Globus pallidus (tissue), 1 donor: ENCODE measurements at places on chromosomes 12 and 14.

DNA sequence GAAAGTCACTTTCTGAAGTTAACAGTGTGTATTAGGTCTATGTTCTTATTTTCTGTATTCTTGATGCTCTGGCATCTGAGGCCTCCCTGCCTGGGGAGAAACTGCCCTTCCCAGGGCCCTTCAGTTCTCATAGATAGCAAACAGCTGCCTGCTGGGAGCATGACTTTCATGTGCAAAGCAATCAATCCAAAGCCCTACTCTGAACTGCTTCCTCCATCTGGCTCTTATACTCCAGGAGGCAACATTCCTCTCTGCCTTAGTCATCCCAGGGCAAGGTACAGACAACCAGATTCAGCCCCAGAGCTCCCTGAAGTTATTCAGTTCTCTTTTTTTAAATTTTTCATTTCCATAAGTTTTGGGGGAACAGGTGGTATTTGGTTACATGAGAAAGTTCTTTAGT is 41.7 kb upstream of the RIN3 start:
- no peak for DNase-seq

GRCh38 chr14:104600141-104600643 is 4.4 kb downstream of the TMEM179 start:
- peak; percentile 49 for DNase-seq

- DNase-seq = no peak
Observed at GRCh38 chr14:25001601-25002000, 48.3 kb downstream of the STXBP6 start.

DNA sequence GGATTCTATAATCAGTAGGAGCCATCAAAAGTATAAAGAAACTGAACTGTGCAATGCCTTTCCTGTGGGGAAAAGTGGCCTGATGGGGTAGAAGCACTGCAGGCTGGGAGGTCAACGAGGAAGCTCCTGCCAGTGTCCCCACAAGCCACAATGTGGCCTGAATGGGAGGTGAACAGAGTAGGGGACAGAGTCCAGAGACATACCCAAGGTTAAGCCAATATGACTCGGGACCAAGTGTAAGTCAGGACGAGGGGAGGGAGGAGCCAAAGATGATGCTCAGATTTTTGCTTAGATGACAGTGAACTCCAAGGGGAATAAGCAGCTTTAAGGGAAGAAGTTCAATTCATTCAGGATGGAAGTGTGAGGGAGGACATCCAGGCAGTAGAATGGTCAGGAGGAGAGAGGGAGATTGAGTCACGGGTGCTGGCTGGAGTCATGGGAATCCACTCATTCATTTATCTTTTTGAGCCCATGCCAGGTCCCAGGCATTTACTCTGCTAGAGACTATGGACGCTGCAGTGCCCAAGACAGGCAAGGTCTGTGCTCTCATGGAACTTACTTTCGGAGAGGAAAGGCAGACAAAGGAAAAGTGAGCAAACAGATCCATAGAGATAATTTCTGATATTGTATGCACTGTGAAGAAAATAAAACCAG is 29.1 kb downstream of the DPF3 start:
- no peak for DNase-seq

GRCh38 chr12:96861656-96862055 is 45.4 kb upstream of the NEDD1 start:
- no peak for DNase-seq

DNA sequence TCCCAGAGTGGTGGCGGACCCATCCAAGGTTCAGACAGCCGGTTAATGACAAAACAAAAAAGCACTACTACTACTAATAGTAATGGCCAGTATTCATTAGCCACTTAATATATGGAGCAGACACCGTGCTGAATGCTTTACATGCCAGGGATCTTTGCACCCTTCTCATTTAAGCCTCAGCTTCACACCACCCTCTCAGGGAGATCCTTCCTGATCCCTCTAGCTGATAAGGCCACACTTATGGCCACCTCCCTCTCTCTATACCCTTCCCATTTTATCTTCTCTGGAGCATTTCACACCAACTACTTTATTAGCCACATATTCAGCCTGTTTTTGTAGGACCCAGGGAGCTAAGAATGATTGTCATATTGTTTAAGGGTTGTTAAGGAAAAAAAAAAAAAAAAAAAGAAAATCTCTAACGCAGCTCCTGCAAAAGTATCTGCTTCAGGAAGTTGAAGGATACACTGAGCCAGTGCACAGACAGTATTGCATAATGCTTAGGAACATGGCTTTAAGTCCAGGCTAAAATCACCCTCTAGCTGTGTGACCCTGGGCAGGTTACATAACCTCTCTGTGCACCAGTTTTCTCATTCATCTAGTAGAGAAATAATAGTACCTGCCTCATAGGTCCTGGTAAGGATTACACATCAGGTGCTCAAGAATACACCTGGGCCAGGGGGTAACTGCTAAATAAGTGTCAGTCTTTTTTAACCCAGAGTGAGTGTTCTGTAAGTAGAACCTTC is 29.4 kb downstream of the NUAK1 start:
- DNase-seq = no peak

- no peak for DNase-seq
Observed at GRCh38 chr12:124484067-124484466, 83.3 kb downstream of the NCOR2 start.

DNA sequence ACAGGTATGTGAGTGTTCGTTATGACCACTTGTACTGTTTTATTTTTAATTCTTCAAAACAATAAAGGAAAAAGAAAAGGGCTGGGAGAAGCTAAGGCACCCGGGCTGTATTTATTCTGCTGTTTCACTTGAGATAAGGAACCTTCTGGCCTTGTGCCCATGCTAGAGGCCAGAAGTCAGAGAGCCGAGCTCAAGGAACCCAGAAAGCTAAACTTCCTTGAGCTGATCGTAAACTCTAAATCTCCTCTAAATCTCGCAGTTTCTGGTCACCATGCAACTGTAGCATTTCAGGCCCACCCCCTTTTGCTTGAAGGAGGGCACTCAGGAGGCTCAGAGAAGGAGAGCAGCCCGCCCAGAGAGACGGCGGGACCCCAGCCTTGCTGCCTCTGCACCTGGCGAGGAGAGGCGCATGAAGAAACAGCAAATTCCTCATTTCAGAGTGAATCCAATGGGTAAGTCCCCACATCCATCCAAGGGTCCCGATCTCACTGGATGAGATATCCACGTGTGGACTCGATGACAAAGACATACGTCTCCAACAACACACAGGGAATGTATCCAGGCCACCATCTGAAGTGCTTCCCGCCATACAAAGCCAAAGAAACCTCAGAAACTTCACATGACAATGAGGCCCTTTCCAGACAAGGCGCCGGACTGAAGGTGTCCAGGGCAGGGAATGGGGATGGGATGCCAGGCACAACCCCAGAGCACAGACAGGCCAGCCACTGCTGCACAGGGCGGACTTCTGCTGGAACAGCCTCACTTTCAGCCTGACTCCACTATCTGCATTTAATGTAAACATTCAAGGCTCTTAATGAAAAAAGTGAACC is 14.6 kb downstream of the CCDC88C start:
- DNase-seq = no peak

- no peak for DNase-seq
Observed at GRCh38 chr12:54689984-54690383, 41.8 kb upstream of the DCD start.

- DNase-seq = no peak
Observed at GRCh38 chr12:27852742-27853141, 72.7 kb upstream of the MANSC4 start.

DNA sequence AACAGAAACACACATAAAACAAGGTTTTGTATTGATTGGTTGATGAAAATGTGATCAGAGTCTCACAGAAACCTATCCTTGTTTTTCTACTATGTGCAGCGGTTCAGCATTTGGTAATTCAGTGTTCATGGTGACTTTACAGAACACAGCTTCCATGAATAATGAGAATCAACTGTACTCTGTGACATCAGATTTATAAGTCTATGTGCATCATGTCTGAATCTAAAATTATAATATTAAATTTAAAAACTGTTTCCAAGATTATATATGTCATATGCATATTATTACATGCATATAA is 104.3 kb downstream of the SLC16A7 start:
- no peak for DNase-seq

- no peak for DNase-seq
Observed at GRCh38 chr12:80445083-80445793, 1.2 kb downstream of the PTPRQ start.

- peak; percentile 80 for DNase-seq
Observed at GRCh38 chr14:88551094-88551870, 3.5 kb downstream of the PTPN21 start.

DNA sequence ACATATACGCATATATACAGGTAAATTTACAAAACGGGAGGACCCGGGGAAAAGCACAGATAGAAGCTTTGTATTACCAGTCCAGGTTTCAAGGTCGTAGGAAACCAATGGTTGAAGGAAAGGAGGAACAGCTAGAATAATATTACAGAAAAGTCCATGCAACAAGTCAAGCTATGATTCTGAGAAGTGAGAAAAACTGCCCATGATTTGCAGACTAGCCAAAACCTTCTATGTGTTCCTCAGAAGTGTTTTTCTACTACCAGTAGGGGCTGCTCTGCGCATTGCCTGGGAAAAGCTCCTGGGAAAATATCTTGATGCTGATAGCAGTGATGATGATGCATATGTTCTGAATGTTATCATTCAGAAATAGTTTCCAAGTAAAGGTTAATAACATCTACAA is 2.2 kb downstream of the PDZRN4 start:
- DNase-seq = peak; percentile 60

GRCh38 chr12:91868054-91868453 is 277.6 kb downstream of the BTG1 start:
- no peak for DNase-seq

DNA sequence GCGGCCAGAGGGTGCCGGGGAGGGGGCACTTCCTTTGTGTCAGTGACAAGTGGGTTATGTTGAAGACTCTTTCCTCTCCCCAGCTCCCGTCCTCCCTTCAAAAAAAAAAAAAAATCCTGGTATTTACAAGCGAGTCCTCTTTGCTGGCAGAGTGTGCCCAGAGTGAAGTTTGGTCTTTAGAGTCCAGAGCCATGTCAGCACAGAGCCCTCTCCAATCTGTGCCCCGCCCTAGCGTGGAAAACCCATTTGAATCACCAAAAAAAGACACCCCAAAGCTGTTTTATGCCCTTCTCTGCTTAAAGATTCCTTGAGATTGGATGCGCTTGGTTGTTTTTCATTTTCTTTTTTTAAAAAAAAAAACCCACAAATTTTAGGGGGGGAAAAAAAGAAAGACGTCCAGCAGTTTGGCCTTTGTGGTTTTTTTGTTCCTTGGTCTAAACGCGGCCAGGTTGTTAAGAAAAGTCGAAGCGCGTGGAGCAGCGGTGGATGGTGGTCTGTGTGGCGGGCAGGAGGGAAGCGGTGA is 3.3 kb downstream of the NKX2-1 start:
- DNase-seq = no peak

DNA sequence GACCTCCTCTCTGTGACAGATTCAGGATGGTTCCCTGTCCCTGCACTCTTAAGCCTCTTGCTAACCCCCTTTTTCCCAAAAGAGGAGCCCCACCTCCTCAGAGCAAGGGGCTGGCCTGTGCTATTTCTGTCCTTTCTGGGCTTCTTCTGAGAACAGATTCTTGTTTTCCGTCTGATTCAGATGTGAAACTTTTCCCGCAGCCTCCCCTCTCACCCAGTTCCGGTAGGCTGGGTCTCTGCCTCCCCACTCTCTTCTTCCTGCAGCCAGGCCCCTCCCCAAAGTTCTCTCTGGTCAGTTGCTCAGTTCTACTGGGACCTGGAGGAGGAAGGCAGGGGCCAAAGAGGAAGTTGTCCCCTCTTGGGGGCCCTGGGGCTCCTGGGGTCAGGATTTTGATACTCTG is 11.8 kb downstream of the PDE1B start:
- peak; percentile 57 for DNase-seq

GRCh38 chr12:100794441-100795173 is at the start of gene ANO4:
ANO4 (plus strand) TSS chr12:100794776; CDS start chr12:100901786, 107,010 bp downstream.
- peak; percentile 73 for DNase-seq

DNA sequence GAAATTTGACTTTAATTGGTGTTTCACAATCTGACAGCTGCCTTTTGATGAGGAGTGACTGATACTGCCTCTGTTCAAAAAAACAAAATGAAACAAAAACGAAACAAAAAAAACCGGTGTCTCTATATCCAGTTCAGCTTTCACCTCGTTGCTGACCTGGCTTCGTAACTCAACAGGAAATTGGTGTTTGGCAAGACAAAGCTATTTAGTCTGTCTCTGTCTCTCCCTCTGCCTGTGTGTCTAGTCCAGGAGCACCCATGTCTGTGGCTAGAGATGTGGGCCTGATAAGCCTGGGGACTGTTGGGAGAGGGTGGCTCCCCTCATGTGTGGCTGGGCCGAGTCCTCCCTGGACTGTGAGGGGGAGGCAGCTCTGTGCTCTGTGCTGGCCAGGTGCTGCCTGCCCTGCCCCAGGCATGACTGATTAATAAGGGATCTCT is 11.3 kb downstream of the CACNA1C start:
- DNase-seq = no peak

DNA sequence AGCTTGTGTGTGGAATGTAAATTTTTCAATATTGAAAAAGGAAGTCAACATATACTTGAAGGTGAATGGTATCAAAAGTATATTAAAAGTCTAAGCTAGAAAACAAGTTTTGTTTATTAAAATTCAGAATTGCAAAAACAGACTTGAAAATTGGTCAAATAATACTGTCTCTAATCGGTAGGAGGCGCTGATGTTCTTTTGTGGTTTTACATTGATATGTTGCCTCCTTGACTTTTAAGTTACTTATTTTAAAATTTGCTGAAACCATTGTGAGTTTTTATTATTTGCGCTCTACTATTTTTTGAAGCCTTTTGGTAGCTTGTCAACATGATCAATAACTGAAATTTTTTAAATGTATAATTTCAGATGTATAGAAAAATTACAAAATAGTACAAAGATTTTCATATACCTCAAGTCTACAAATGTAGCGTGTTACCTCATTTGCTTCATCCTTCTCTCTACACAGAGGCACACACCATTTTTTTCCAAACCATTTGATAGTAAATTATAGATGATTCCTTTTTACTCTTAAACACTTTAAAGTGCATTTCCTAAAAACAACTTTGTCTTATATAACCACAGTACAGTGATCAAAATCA is 6.9 kb downstream of the RTRAF start:
- peak; percentile 51 for DNase-seq

DNA sequence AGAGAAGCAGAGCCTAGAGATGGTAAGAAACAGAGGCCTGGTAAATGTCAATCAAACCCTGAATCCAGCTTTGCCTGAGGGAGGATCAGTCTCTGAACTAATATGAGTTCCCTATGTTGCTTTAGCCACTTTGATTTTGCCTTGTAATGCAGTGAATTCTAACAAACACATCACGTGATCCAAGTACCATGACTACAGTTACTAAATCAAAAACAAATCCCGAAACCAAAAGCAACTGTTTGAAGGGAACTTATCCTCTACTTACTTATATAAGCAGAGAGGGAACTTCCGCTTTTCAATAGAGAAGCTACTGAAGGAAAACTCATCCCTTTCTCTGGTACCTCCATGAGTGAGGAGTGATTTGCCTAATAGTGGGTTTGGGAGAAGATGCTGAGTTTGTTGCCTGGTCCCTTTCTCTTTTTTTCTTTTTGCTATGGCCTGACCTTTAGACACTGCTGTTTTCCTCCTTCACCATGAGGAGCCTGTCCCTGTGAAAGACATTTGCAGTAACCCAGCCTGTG is 7.7 kb upstream of the PPTC7 start:
- peak; percentile 63 for DNase-seq

GRCh38 chr12:91043408-91043807 is 14.4 kb downstream of the KERA start:
- DNase-seq = no peak

GRCh38 chr12:53308276-53308675 is 8.8 kb downstream of the MYG1 start:
- no peak for DNase-seq

- no peak for DNase-seq
Observed at GRCh38 chr14:75220156-75220555, 43.7 kb upstream of the TMED10 start.
